ENCODE measurements at places on chromosomes 11 and 22.

DNA sequence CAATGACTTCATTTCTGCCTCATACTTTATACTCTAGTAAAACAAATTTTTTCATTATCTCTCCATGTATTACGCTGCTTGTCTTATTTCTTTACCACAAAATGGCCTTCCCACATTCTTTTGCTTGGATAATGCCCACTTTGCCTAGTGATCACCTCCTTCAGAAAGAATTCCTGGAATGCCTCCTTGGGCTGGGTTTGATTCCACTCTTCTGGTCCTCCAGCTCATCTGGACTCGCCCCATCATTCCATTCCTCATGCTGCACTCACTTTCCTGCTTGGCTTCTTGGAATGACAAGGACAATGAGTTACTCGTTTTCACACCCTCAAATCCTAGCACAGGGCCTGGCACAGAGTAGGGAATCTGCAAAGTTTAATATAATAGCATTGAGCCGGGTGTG, 475.1 kb upstream of the LARGE1 start:
- DNase-seq = no peak

DNA sequence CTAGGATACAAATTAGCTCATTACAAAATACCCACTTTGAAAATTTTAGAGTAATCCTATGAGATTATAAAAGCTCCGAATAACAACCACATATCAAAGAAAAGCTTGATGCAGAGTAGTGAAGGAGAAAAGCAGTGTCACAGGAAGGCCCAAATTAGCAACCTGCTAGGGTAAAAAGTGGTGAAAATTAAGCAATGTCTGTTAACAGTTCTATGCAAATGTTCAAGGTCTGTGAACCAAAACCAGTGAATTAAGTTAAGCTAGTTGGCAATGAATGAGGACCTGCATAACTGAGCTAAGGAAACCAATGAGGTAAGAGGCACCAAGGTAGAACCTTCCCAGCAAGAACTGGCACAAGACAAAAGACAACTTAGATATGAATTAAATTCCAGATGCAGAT, 29.6 kb downstream of the PRDM10 start:
- no peak for DNase-seq

- DNase-seq = no peak
Observed at GRCh38 chr22:19797086-19798002, 36.8 kb downstream of the TBX1 start.

GRCh38 chr11:114194702-114195101, 101.5 kb upstream of the NNMT start:
- DNase-seq = no peak

- no peak for DNase-seq
Observed at GRCh38 chr11:72929256-72929655, 115.0 kb downstream of the ATG16L2 start.

- DNase-seq = no peak
Observed at GRCh38 chr11:44190883-44191230, 95.4 kb downstream of the EXT2 start.

GRCh38 chr11:27233654-27234042, 129.4 kb downstream of the CCDC34 start:
- no peak for DNase-seq

Measured in endothelial cell (in vitro differentiated cells).